ENCODE measurements at places on chromosomes 1 and 21.

GRCh38 chr1:167328816-167329483 lies 108.3 kb downstream of the POU2F1 start:
- no peak for DNase-seq

DNA sequence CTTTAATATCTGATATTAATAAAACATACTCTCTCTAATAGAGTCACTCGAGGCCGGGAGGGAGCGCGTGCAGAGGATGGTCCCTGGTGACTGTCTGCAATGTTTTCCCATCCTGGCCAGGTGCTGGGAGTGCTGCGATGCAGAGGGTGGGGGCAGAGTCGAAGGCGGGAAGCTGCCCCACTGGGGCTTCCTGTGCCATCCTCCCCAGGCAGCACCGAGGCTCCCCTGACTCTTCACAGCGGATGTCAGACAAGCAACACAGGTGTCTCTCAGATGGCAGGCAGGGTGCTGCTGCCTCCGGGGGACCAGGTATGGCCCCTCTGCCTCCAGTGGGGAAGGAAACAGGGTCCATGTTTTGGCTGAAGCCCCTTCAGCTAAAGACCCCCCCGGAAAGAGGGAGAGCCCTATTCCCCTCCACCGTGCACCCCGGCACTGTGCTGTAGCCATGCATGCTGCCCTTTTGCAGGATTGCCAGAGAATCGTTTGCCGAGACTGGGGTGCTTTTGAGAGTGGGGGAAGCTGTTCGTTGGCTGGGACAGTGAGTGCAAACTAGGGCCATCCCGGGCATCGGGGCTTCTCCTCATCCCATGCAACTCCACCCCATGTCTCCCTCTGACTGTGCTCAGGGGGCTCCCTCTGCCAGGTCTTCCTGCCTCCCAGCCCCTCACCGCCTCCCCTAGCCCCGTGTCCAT lies 32.1 kb upstream of the TTC34 start:
- no peak for DNase-seq

- no peak for DNase-seq
Measured at GRCh38 chr21:42631142-42631541, 22.3 kb upstream of the PDE9A start.

GRCh38 chr1:197761654-197762053 lies 13.6 kb downstream of the DENND1B start:
- DNase-seq = no peak

DNA sequence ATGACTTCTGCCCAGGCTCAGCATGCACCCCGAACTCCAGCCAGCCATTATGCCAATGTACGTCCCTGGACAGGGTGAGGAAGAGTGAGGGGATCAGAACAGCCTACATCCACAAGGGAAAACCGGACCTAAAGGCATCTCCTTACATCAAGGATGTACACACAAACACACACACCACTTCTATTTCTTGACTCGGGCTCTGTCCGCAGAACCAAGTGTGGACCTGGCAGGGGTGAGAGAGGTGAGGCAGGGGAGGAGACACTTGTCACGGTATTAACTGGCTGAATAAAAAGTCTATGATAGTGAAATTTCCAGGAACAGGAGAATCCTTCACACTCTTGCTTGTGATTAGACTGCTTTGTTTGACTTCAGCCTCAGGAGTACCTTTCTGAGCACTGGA lies 2.3 kb downstream of the LMOD1 start:
- DNase-seq = no peak

DNA sequence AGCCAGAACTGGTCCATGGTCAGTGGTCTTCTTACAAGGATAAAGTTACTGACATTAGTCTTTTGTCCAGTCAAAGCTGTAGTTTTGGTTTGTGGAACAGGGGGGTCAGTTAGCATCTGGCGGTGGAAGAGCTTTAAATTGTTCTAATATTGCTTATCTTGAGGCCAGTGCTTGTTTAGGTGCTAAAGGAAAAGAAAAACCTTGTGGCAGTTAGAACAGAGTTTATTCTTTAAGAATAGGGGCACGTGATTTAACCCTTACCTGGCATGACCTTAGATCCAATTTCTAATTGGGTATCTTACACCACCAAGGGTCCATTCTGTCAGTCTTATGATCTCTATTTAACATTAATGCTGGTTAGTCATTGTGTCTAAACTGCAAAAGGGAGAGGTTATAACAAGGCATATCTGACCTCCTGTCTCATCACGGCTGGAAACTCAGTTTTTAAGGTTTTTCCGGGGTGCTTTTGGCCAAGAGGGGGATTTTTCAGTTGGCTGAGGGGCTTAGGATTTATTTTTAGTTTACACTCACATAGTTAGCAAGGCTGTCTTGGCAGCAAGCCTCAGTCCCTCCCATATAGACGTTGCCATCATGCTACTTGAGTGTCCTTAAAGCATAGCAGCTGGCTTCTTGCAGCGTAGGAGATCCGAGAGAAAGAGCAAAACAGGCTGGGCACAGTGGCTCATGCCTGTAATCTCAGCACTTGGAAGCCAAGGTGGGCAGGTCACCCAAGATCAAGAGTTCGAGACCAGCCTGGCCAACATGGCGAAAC lies 60.1 kb upstream of the FAM89A start:
- no peak for DNase-seq

DNA sequence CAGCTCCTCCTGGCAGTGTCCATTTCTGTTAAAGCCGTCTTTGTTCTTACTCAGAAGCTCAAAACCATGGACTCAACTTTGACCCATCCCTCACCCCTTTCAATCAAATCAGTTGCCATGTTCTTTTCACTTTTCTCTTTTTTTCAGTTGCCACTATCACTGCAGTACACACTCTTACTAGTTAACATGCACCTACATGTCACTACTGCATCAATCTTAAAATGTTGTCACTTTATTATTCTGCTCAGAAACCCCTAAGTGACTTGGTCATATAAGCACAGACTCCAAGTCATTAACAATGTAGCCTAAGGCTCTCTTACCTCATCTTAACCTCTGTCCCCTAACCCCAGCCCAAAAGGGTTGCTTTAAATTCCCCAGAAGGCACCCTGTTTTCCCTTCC lies 9.0 kb downstream of the ZNF697 start:
- no peak for DNase-seq

GRCh38 chr21:30962013-30962412 lies 76.3 kb downstream of the KRTAP19-8 start:
- no peak for DNase-seq

- DNase-seq = no peak
Measured at GRCh38 chr1:222991908-222992307, 151.1 kb downstream of the TLR5 start.
